Astrocyte (in vitro differentiated cells and primary cell): ENCODE measurements at places on chromosomes 4 and X. TPM values are rescaled to one million over a fixed set of nuclear protein-coding genes. Genes with fewer than 3 reads are reported as not detected.

DNA sequence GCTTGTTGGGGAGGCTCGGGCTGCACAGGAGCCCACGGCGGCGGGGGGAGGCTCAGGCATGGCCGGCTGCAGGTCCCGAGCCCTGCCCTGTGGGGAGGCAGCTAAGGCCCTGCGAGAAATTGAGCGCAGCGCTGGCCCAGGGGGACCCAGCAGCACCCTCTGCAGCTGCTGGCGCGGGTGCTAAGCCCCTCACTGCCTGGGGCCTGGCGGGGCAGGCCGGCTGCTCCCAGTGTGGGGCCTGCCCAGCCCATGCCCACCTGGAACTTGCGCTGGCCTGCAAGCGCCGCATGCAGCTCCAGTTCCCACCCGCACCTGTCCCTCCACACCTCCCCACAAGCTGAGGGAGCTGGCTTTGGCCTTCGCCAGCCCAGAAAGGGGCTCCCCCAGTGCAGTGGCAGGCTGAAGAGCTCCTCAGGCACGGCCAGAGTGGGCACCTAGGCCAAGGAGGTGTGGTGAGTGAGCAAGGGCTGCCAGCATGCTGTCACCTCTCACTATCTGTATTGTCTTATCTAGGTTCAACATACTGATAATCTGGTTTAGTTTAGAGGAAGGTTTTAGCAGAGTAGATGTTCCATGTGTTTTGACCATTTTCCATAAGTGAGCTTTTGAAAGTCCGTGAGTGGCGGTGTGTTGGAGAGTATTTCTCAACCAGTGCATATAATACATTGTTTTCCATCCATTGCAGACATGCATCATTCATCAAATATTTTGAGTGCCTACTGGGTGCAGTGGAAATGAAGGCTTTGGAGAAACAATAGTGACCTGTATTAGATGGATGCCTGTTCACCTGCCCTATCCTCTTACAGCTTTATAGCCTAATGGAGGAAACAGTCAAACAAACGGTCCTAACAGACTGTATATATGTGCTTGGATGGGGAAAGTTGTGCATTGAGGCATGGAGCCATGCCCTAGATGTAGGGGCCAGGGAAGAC is 13.1 kb downstream of the PI4K2B start:
- no peaks in the 10 kb centered on the region for H3K4me1 ChIP-seq
- no peaks in the 10 kb centered on the region for H3K27me3 ChIP-seq
- H3K27ac ChIP-seq: no peak overlapping the region
- no peak overlapping the region for H3K4me3 ChIP-seq

PRDM8 gene
- total RNA-seq: 0.19 and 0.25 TPM in 2 replicates

- no peaks in the 10 kb centered on the region for H3K27me3 ChIP-seq
- H3K27ac ChIP-seq: peak overlapping the region; percentile 26
- H3K4me1 ChIP-seq: peaks cover 11% of the 10 kb centered on the region
These were observed 37.3 kb downstream of the SEC24D start for GRCh38 chr4:118798658-118799057.

SLC10A3 gene
- total RNA-seq: 24.4 and 27.3 TPM in 2 replicates

- DNase-seq: no peak
- no peak overlapping the region for H3K4me3 ChIP-seq
- no peaks in the 10 kb centered on the region for H3K27me3 ChIP-seq
- no peak overlapping the region for H3K27ac ChIP-seq
- no peaks in the 10 kb centered on the region for H3K4me1 ChIP-seq
- no peaks in the 10 kb centered on the region for H3K36me3 ChIP-seq
These were observed 14.7 kb downstream of the OR13H1 start for GRCh38 chrX:131558562-131558961.

GRCh38 chrX:3317191-3317718 is 29.2 kb downstream of the MXRA5 start:
- H3K27ac ChIP-seq: no peak overlapping the region
- no peaks in the 10 kb centered on the region for H3K27me3 ChIP-seq
- no peak for DNase-seq
